Esophagus squamous epithelium (tissue), 5 donors: ENCODE measurements at places on chromosomes 12 and 14. TPM values are rescaled to one million over a fixed set of nuclear protein-coding genes. Genes with fewer than 3 reads are reported as not detected.

ANKRD52 gene
- total RNA-seq, result 15.8 TPM

SLC2A3 gene
- 4.4 TPM for total RNA-seq

PDE3A gene
- total RNA-seq, result 0.75 TPM

GUCY2C gene
- total RNA-seq, result 0.19 TPM

FNTB gene
- total RNA-seq, result 20.4 TPM

RNU6-8 gene
- total RNA-seq, result not detected

PLEKHD1 gene
- not detected for total RNA-seq

PRH2 gene
- 0.68 TPM for total RNA-seq

KLRF1 gene
- 0.38 TPM for total RNA-seq

KCNK13 gene
- 0.19 TPM for total RNA-seq

TAS2R30 gene
- 0.83 TPM for total RNA-seq

PRPF40B gene
- total RNA-seq, result 13.9 TPM

AQP5 gene
- total RNA-seq, result 42.2 TPM

KCNJ8 gene
- 6.5 TPM for total RNA-seq

AMDHD1 gene
- 0.19 TPM for total RNA-seq

NTF3 gene
- total RNA-seq, result 2.3 TPM

DENND5B gene
- 2.0 TPM for total RNA-seq

SLC6A13 gene
- total RNA-seq, result not detected

SERPINA10 gene
- not detected for total RNA-seq

COCH gene
- total RNA-seq, result 0.26 TPM

KITLG gene
- 10.4 TPM for total RNA-seq

HOXC9 gene
- total RNA-seq, result not detected

BCL2L14 gene
- not detected for total RNA-seq

SRRM4 gene
- total RNA-seq, result not detected

USP44 gene
- total RNA-seq, result 5.9 TPM

KRT74 gene
- total RNA-seq, result 0.19 TPM

SCYL2 gene
- total RNA-seq, result 29.7 TPM

LBHD2 gene
- total RNA-seq, result not detected

MAP1LC3B2 gene
- total RNA-seq, result not detected

NRXN3 gene
- 1.2 TPM for total RNA-seq

TCL1B gene
- not detected for total RNA-seq

TC2N gene
- 44.8 TPM for total RNA-seq

DICER1 gene
- total RNA-seq, result 39.4 TPM

CLEC2D gene
- total RNA-seq, result 3.6 TPM

C12orf54 gene
- not detected for total RNA-seq

C14orf132 gene
- total RNA-seq, result 3.0 TPM

NABP2 gene
- total RNA-seq, result 21.7 TPM

TSPAN9 gene
- total RNA-seq, result 10.6 TPM

NFE2 gene
- 0.38 TPM for total RNA-seq

DHRS1 gene
- 81.6 TPM for total RNA-seq

BMAL2 gene
- total RNA-seq, result 45.6 TPM
